Activated T-cell treated with anti-CD3 and anti-CD28 coated beads, Interleukin-2, amount 50 U/mL, for 72 hours (primary cell): ENCODE measurements at places on chromosomes 7 and 10.
A peak's percentile ranks its signal among the peaks of the same experiment; 100 is the strongest.

GRCh38 chr7:159201722-159202330, 57.2 kb upstream of the VIPR2 start:
- no peak for DNase-seq

DNA sequence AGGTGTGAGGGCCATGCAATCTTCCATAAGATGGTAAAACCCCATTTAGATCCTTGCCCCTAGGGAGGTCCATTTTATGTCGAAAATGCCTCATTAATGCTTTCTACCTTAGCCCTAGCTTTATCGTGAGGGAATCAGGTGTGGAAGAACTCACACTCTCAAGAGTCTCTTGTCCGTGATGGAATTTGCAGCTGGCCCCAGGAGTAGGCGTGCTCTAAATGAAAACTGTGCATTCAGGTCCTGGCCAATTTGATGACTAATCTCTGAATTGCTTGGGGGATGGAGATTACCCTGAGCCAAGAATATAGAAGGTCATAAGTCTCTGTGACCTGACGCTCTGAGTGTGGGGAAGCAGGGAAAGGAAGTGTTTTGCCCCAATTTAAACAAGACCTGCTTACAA, 6.6 kb downstream of the C10orf90 start:
- no peak for DNase-seq

DNA sequence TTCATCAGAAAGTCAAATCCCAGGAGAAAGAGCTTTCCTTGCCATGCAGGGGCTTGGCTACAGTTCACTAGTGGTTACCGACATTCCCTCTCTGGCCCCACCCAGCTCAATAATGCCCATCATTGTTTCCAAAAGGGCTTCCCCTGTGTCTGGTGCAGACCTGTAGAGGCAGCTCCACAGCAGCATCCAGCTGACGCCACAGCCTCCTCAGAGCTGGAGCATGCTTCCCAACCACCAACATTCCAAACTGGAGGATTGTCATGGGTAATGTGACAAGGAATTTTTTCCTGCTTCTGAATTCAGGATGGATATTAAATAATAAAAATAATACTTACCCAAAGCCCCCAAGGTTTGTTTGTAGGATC, 77.4 kb downstream of the ZNF365 start:
- DNase-seq, result no peak

DNA sequence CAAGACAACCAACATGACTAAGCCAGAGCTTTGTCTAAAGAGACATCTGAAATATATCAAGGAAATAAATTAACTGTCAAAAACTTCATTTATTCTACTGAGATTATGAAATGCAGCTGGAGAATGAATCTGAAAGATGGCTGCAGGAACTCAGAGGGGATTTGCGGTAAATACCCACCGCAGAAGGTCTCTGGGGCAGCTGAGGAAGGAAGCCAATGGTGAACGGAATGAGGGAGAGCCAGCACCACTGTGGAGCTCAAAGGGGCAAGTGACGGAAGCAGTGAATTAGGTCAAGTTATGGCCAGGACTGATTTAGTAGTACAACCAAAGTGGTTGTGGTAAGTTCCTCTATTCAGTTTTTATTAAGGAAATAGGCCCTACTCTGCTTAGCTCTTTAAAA, 215.3 kb upstream of the GLI3 start:
- no peak for DNase-seq

GRCh38 chr10:112816891-112817290, 133.2 kb upstream of the TCF7L2 start:
- DNase-seq, result no peak

- DNase-seq, result no peak
Observed at GRCh38 chr7:119596651-119597050, 676.3 kb upstream of the KCND2 start.

- no peak for DNase-seq
Observed at GRCh38 chr10:126684171-126684745, 13.8 kb upstream of the C10orf90 start.

GRCh38 chr10:20354166-20354565, 537.9 kb downstream of the PLXDC2 start:
- no peak for DNase-seq

GRCh38 chr7:150946421-150947240, 31.5 kb downstream of the KCNH2 start:
- DNase-seq, result no peak

DNA sequence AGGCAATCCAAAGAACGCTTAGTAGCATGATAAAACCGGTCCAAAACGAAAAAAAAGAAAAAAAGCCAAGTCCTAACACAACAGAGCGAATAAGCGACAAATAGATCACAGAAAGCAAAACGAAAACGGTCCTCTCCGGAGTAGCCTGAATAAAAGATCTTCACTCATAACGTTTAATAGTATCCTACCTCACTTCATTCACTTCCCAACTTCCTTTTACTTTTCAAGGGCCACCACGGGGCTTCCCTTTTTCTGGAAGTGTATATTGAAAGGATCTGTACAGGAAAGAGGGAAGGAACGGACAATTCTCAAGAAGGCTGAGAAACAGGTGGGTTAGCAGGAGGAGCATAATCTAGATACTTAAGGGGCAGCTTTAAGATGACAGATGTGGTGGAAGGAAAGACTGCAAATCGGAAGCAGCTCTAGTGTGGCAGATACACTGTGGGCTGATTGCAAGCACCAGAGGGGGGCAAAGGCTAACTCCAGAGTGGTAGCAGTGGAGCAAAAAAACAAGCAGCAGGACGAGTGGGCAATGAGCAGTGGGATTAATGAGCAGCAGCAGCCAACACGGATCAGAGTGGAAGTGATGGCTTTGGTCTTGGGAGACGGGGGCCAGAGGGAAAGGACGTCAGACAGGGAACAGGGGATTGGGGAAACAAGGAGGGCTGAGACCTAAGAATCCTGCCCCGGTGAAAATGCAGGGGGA, 866 bp downstream of the CNOT4 start:
- peak; percentile 34 for DNase-seq

GRCh38 chr7:87564296-87564963, 36.3 kb downstream of the ABCB1 start:
- peak; percentile 14 for DNase-seq

- DNase-seq, result peak; percentile 35
Observed at GRCh38 chr7:33108554-33109004, 625 bp downstream of the RP9 start.

- no peak for DNase-seq
Observed at GRCh38 chr7:17937506-17938120, 2.7 kb downstream of the SNX13 start.

DNA sequence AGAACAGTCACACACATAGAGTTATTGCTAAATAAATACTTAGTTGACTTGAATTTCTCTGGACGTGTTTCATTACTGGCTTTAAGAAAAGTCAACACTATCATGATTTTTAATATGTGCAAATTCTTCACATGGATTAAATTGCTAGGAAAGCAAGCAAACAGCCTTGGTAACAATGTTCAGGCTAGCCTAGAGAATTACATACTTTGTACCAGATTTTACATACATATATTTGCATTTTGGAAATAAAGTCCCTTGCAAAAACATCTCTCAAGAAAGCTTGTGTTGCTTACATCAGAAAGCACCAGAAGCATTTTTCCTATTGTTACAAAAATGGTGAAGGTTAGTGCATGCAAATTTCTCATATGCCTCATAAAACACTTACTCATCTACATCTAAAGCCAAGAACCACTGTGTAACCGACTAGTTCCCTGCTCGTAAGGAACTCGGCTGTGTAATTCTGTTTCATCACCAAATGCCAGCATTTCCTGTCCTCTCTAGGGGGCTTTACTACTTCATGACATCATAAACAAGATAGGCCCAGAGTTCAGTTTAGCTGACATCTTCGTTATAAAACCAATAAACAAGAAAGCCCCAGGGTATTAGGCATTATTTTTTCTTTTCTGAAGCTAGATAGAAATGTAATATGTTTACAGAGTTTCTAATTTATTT, 87.8 kb downstream of the CFAP58 start:
- no peak for DNase-seq

DNA sequence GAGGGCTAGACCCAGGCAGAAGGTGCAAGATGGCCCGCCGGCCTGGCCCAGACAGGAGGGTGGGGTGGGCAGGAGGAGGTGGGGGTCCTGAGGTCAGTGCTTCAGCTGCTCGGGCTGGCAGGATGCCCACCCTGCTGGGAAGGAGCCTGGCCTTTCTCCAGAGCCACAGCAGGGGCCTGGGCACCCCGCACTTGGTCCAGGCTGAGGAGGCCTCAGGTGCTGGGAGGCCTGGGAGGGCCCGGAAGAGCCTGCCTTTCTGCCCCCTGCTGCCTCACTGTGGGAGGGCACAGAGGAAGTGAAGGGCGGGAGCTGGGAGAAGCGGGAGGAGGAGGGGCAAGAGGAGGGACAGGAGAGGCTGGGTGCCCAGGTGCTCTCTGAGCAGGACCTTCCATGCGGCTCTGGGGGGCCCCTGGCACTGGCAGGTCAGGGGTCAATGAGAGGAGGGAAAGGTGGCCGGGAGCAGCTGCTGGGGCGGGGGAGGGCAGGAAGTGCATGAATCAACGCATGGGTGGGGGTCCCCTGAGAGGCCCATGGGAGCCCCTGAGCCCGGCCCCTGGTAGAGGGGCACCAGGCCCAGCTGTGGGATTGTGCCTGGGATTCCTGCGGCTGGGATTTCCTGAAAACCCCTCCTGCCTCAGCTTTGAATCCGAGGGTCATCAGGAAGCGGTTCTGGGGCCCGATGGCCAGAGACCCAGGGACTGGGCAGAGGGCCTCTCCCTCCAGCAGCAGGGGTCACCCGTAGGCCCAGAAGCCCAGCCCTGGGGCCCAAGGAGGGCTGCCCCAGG, 49.9 kb downstream of the PWWP2B start:
- DNase-seq, result peak; percentile 80

DNA sequence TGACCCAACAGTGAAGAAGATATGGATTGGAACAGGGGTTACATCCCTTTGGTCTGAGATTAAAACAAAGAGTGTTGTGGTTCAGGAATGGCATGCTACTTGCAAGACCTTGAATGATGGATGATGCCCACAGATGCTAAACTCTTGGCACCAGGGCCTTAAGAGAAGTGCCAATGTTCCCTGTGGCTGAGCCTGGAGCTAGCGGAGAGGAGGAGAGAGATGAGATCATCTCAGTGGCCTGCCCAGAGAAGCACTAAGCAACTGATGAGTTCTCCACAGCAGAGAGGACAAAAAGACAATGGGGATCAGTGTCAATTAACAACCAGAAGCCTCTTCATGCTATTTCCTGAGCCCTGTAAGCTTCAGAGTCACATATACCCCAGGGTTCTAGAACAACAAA, 97.8 kb downstream of the ELAPOR2 start:
- no peak for DNase-seq

- DNase-seq, result no peak
Observed at GRCh38 chr10:20978617-20979016, 81.5 kb upstream of the NEBL start.

- DNase-seq, result no peak
Observed at GRCh38 chr10:10796061-10796773, 221.5 kb upstream of the CELF2 start.

- DNase-seq, result no peak
Observed at GRCh38 chr7:44162785-44163395, 21.8 kb upstream of the MYL7 start.

GRCh38 chr10:60429084-60429849, 39.6 kb upstream of the ANK3 start:
- DNase-seq, result no peak

DNA sequence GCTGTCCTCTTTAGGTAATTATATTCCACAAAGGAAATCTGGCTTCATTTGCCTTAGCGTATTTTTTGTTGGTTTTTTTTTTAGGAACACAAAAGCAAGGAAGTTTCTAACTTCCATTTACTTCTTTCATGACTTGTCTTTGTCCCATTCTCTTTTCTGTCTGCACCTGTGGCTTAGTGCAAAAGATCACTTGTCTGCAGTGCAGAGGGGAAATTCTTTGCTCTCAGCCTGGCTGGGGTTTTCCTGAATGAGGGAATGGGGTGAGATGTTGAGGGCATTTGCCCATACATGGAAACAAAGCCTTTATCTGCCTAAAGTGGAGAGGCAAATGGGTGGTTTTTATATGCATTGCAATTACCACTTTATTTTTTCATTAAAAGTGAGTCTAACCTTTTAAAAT, 361.1 kb upstream of the IGFBP3 start:
- no peak for DNase-seq

- no peak for DNase-seq
Observed at GRCh38 chr10:51273574-51273973, 199.3 kb downstream of the PRKG1 start.

- no peak for DNase-seq
Observed at GRCh38 chr7:112056409-112056808, 149.8 kb downstream of the DOCK4 start.
